ENCODE measurements at places on chromosomes 11 and 22. TPM values are rescaled to one million over a fixed set of nuclear protein-coding genes. Genes with fewer than 3 reads are reported as not detected.

The KCNC1 gene
- not detected for total RNA-seq

DNA sequence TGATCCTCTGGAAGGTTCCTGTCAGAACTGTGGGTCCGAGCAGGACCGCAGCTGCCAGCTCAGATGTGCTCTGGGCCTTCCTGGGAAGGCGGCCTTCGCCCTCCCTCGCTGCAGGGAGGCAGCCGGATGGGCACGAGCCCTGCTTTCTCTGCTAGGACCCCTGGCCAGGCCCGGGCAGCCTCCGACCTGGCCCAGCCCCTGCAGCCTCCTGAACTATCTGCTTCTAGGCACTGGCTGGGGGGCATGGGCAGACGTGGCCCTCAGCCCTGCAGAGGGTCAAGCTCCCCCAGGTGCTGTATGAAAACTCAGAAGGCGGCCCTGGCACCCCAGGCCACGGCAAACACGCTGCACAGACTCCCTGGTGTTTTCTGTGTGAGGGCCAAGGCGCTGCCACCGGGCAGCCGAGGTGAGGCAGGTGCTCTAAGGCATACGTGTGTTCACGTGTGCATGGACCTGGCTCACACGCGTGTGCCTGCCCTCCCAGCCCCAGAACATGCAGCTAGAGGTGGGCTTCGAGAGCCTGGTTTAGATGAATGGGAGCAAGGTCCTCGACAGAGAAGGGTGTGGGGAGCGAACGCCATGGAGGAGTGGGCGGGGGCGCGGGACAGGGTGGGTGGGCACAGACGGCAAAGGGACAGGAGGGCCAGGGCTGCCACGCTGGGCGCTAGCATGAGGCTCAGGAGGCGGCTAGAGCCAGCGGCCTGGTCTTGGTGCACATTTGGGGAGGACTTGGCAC is 4.3 kb downstream of the LRFN4 start:
- no peak for DNase-seq
- peaks cover 10% of the 10 kb centered on the region for H3K4me1 ChIP-seq
- no peak overlapping the region for H3K27ac ChIP-seq
- H3K27me3 ChIP-seq = no peaks in the 10 kb centered on the region
- peaks cover 72% of the 10 kb centered on the region for H3K36me3 ChIP-seq

DNA sequence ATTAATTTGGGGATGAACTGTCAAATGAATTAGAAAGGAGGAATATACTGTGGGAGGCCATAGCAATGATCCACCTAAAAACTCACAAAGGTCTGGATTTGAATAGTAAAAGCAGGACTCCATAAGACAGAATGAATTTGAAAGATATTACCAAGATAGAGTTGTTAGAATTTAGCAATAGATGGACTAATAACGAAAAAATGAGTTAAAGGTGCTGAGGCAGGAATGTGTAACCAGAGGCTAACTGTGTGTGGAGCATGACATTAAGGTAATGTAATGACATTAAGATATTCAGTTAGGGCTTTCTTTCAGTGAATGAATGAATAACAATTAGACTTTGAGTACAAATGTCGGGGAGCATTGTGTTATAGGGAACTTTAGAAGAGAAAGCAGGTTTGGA is 51.3 kb downstream of the AASDHPPT start:
- H3K4me1 ChIP-seq = no peaks in the 10 kb centered on the region
- no peak for DNase-seq
- no peak overlapping the region for H3K4me3 ChIP-seq
- no peaks in the 10 kb centered on the region for H3K27me3 ChIP-seq
- H3K36me3 ChIP-seq = no peaks in the 10 kb centered on the region

DNA sequence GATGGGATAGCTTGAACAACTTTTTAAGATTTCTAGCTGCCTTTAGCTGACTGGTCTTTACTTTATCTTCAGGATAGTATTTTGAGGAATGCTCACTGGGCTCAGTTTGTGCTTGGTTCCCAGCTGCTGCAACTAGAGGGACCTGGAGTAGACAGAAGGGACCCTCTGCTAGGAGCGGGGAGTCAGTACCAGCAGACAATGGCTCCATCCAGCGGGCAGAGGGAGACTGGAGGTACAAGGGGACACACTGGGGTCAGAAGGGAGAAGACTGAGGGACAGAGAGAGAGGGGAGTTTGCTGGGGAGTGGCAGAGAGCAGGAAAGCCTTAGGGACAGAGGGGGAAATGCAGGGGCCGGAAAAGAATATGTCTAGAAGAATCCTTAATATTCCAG is 22.0 kb upstream of the ACER3 start:
- H3K4me1 ChIP-seq = no peaks in the 10 kb centered on the region
- no peak overlapping the region for H3K4me3 ChIP-seq
- DNase-seq = no peak
- no peak overlapping the region for H3K27ac ChIP-seq
- no peaks in the 10 kb centered on the region for H3K27me3 ChIP-seq

DNA sequence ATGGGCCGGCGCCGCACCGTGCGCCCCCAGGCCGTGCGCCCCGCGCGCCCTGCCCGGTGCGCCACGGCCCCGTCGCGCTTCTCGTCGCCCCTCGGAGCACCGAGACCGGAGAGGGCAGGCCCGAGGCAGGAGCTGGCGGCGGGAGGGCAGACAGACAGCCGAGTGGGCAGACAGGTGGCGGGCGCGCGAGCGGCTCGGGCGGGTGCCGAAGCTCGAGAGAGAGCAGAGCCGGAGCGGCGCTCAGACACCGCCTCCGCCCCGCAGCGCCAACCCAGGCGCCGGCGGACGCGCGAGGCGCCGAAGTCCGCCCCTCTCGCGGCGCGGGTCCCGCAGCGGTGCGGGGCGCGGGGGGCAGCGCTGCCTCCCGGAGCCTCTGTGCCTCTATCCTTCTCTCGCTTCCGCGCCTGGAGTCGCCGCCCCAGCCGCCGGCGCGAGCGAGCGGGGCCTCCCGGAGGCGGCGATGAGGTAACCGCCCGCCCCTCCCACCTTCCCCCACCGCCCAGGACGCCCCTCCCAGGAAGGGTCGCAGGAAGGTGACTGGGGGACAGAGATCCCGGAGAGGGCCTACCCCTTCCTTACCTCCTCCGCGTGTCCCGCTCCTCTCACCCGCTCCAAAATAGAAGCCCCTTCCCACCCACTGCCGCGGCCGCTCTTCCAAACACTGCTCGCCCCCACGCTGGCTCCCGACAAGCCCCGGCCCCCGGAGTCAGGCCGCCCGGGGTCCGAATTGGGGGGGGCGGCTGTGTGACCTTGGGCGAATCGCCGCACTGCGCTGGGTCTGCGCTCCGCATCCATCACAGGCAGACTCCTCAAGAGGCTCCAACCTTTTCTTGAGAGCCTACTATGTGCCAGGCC is at the start of gene RASL10A:
Gene RASL10A, minus strand, starts transcription at position 412 of the 855 bp plus-strand sequence. CDS start 451 bp downstream, outside the sequence.
- H3K4me3 ChIP-seq = peak within 1 kb of the TSS; percentile 13
- H3K27me3 ChIP-seq = peaks cover 33% of the 10 kb centered on the region
- peaks cover 8% of the 10 kb centered on the region for H3K36me3 ChIP-seq
- no peak within 1 kb of the TSS for H3K27ac ChIP-seq

- H3K4me3 ChIP-seq = no peak overlapping the region
- H3K27me3 ChIP-seq = no peaks in the 10 kb centered on the region
- peak; percentile 99 for DNase-seq
- H3K27ac ChIP-seq = no peak overlapping the region
- peaks cover 24% of the 10 kb centered on the region for H3K4me1 ChIP-seq
- H3K36me3 ChIP-seq = no peaks in the 10 kb centered on the region
Measured at GRCh38 chr11:66981976-66982578, 7.0 kb downstream of the C11orf86 start.

GRCh38 chr11:30431127-30431814 is 108.4 kb downstream of the ARL14EP start:
- H3K27me3 ChIP-seq = 0 out of 2 replicates have a peak, but pooled peaks cover 4% of the 10 kb centered on the region
- H3K36me3 ChIP-seq = no peaks in the 10 kb centered on the region
- no peak overlapping the region for H3K4me3 ChIP-seq
- no peaks in the 10 kb centered on the region for H3K4me1 ChIP-seq

DNA sequence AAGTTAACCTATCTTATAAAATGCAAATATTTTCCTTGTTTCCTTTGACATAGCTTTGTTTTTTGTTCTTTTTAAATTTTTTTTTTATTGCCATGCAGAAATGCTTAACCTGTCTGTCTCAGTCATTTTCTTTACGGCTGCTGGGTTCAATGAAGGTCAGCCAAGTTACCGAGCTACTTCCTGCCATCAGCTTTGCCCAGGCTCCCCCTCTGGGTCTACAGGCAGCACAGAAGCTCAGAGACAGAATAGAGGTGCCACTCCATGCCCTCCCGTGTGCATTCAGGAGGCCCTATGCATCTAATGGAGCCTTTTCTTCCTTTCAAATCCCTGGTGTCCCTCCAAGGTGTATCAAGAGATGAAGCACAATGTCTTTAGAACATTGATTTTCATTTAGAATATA is 411.0 kb upstream of the NARS2 start:
- H3K4me1 ChIP-seq = no peaks in the 10 kb centered on the region
- DNase-seq = no peak
- no peak overlapping the region for H3K4me3 ChIP-seq

The PAMR1 gene
- 57.6 TPM for total RNA-seq

The ARHGAP8 gene
- not detected for total RNA-seq

DNA sequence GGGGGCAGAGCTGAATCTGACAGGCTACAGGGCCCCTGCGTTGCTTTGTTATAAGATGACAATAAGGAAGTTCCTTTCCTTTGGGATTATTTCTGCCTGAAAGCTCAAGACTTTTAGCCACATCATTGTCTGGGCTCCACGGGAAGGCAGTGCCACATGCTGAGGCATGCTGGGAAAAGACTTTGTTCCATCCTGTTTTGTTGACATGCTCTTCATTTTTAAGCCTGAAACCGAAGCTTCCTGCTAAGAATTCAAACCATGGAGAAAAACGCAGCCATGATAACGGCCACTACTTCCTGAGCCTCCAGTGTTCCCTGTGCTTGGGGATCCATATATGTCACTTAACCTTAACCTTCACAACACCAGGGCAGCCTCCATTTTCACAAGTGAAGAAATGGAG is 5.5 kb upstream of the TCF20 start:
- H3K4me3 ChIP-seq = no peak overlapping the region
- H3K27me3 ChIP-seq = no peaks in the 10 kb centered on the region
- no peaks in the 10 kb centered on the region for H3K36me3 ChIP-seq
- peaks cover 3% of the 10 kb centered on the region for H3K4me1 ChIP-seq
- H3K27ac ChIP-seq = no peak overlapping the region

GRCh38 chr11:64688534-64688982 is 34.4 kb downstream of the NRXN2 start:
- DNase-seq = peak; percentile 96
- no peaks in the 10 kb centered on the region for H3K36me3 ChIP-seq
- peaks cover 15% of the 10 kb centered on the region for H3K27me3 ChIP-seq
- no peak overlapping the region for H3K27ac ChIP-seq

DNA sequence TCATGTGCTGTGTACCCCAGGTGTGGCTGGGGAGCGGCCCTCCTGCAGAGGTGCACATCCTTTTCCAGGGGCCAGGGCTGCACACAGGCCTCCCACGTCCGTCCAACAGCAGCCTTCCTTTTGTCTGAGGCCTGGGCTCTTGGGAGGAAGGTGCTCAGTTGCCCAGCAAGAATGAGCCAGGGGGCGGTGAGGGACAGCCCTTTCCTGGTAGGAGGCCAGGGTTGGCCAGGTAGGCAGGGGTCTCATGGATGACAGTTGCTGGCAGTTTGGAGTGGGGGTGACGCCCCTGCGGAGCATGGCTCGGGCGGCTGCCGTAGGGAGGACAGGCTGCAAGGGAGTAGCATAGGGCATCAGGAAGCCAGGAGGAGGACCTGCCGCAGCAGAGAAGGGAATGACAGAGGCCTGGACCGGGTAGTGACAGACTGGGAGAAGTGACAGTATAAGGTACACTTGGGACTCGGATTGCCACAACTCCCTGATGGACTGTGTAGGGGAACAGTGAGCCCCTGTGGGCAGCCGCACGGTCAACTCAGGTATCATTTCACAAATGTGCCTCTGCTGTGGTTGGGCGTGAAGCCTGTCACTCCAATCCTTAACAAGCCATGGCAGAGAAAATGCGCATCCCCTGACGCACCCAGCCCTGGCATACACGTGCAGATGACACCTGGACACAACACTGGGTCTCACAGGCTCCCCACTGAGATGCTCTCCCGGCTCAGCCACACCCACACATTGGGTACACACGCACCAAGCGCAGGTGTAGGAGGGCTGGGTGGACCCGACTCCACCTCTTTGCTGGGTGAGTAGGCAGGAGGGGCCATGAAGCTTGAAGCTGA is 79.7 kb downstream of the DGCR2 start:
- H3K36me3 ChIP-seq = peaks cover 85% of the 10 kb centered on the region
- no peaks in the 10 kb centered on the region for H3K4me1 ChIP-seq
- no peak overlapping the region for H3K4me3 ChIP-seq
- H3K27me3 ChIP-seq = no peaks in the 10 kb centered on the region
- H3K27ac ChIP-seq = no peak overlapping the region

DNA sequence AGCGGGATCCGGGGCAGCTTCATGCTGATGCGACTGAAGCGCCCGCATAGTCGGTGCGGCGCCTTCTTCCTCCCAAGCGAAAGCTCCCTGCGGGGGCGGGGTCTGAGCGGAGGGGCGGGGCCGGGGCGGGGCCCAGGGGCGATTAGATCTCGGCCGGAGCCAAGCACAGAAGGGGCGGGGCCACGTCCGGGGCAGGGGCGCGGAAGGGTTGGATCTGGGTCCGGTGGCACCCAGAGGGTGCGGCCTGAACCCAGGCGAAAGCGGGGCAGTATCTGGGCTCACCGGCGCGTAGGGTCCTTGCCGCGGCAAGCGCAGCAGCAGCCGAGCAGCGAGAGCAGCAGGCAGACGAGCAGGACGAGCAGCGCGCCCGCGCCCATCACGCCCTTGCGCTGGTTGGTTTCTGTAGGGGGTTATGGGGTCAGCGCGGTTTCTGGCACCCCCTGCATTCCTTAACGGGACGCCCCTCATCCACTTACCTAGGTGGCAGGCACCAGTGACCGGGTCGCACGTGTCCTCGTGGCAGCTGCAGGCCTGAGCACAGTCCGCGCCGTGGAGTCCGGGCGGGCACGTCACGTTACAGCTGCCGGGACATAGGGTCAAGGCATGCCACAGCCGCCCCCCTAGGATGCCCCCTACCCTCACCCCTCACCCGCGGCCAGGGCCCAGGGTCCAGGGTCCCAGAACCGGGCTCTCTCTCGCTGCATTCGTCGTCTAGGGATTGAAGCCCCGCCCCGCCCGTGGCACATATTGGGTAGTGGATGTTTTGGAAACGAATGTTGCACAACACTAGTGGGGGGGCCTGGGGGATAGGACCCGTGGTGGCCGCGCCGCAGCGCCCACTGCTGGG is 8.1 kb downstream of the SCARF2 start:
- H3K36me3 ChIP-seq = peaks cover 83% of the 10 kb centered on the region
- H3K4me1 ChIP-seq = no peaks in the 10 kb centered on the region
- H3K4me3 ChIP-seq = no peak overlapping the region
- no peak for DNase-seq
- H3K27me3 ChIP-seq = no peaks in the 10 kb centered on the region
- H3K27ac ChIP-seq = no peak overlapping the region

GRCh38 chr11:66858939-66859685 is 2.2 kb downstream of the LRFN4 start:
- peaks cover 19% of the 10 kb centered on the region for H3K4me1 ChIP-seq
- no peaks in the 10 kb centered on the region for H3K27me3 ChIP-seq
- peaks cover 65% of the 10 kb centered on the region for H3K36me3 ChIP-seq
- H3K4me3 ChIP-seq = no peak overlapping the region
- no peak for DNase-seq

DNA sequence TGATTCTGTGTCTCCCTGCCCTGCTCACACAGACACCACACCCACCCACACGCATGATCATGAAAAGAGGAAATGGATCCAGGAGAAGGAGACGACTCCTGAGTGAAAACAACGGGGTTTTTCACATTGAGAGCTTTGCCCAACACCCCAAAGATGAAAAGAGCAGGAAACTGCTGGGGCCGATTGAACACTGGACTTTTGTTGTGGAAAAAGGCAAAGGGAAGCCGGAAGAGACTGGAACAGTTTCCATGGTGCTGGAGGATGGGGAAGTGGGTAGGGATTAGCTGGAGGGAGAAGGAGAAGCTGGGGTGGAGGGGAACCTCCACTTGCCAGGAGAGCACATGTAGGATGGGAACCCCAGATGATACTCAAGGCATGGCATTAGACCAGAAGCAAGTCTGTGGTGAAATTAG is 5.2 kb upstream of the SLC43A3 start:
- no peaks in the 10 kb centered on the region for H3K36me3 ChIP-seq
- DNase-seq = no peak
- no peak overlapping the region for H3K27ac ChIP-seq
- no peak overlapping the region for H3K4me3 ChIP-seq
- no peaks in the 10 kb centered on the region for H3K27me3 ChIP-seq
- peaks cover 30% of the 10 kb centered on the region for H3K4me1 ChIP-seq
